ENCODE measurements at places on chromosomes 7 and 10.
A peak's percentile ranks its signal among the peaks of the same experiment; 100 is the strongest.

- no peak for DNase-seq
These were observed 9.6 kb upstream of the SVOPL start for GRCh38 chr7:138710536-138711385.

DNA sequence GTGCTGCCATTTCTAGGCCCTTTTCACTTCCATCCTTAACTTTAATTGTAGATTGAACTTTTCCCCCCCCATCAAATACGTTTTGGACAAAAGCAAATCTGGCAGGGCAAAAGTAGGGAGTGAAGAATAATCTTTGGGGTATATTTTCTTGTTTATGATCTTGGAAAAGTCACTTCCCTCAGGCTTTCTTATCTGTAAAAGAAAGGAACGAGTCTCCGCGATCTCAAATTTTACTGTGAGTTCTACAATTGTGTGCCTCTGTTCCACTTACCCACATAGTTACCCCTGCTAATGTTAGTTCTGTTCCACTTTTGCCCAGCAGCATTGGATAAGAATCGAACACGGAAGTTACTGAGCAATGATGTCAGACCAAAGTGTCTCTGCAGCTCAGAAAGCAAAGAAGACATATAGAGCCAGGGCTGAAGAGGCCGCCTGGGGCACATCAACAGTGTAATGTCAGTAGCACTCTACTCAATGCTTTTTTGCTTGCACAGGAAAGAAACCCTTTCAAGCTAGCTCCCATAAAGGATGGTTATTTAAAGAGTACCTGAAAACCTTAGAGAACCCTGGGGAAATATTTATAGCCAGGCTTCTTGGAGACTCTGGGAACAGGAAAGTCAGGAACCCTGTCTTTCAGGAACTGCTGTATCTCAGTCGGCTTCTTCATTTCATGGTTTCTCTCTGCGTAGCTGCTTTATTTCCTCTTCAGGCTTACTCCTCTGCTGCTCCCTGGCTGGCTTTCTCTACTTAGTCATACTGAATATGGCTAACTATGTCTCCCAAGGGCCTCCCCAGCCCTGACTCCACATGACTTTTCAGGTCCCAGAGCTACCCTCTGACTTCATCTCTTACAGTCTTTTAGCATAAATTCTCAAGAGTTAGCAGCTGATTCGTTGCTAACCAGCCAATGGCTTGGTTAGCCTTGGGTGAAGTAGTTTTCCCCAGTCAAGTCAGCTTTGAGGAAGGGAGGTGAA, 123.7 kb upstream of the FAM3C start:
- no peak for DNase-seq

GRCh38 chr10:75782463-75783248, 351.2 kb downstream of the LRMDA start:
- DNase-seq, result no peak

- DNase-seq, result no peak
These were observed 153.2 kb downstream of the KLF6 start for GRCh38 chr10:3631701-3632330.

DNA sequence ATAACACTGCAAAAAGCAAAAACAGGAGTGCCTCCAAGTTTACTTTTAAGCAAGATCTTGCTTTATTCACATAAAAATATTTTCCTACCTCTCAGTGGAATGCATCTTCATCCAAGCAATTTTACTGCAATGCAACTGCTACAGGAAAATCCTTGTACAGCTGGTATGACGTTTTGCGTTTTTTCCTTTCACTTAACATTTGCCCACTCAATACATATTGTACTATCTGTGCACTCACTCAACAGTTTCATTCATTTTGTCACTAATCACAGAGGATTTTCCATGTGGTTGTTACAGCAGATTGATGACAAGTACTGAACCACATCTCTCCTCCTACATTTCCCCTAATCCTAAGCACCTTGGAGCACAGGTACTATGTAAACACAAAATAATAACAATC, 222.0 kb upstream of the IMMP2L start:
- DNase-seq, result no peak

DNA sequence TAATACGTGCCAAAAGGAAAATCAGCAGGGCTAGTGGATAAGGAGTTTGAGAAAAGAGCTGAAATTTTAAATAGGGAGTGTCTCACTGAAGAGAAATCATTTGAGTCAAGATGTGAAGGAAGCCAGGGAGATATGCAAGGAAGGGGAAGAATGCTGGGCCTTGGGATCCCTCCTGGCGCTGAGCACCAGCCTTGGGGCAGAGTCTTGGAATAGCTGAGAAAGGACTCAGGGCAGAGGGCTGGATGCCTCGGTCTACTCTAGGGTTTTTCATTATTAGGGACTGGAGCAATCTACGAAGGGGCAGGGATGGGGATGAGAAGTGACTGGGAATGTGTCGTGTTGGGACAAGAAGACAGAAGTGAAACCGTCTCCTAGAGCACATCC, 484 bp downstream of the ZWINT start:
- no peak for DNase-seq

- DNase-seq, result peak; percentile 80
These were observed 219.5 kb upstream of the ZNF804B start for GRCh38 chr7:88540012-88540411.

DNA sequence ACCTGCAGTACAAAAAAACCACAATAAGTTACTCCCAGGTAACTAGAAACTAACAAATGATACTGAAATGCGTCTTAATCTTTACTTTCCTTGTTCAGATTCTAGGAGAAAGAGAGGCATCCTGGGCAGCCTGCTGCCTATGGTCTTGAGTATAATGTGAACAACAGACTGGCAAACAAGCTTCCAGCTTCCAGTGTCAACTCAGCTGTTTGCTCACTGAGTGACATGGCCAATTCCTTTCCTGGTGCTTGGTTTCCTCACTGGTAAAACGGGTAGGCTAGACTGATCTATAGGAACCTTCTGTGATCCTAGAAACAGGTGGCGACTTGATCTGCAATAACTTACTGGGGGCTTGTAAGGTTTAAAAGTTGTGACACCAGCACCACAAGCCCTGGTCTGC, 10.1 kb downstream of the POLR3A start:
- no peak for DNase-seq

Data from DMS79 (cell line).